ENCODE measurements at places on chromosomes 1 and 21.

GRCh38 chr1:198910816-198911215 lies 272.0 kb downstream of the PTPRC start:
- no peak for DNase-seq

GRCh38 chr21:45336870-45337269 lies 49.2 kb upstream of the POFUT2 start:
- no peak for DNase-seq

GRCh38 chr1:28144203-28145135 lies 32.0 kb downstream of the PTAFR start:
- DNase-seq, result no peak

DNA sequence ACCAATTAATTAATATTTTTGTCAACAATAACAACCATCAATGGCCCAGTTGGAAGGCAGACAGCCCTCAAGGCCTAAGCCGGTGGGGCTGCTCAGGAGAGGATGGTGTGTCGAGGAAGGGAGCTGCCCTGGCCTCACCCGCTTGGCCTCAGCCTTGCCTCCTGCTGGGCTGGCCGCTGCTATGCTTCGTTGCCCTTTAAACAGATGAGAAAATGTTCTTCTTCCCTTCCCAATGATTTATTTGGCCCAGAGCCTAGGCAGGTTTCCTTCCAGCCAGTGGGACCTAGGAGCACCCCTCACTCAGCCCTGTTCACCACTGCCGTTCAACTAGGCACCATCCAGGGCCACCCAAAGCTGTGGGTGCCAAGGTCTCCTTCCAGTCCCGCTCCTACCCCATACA lies 3.1 kb upstream of the ADGRB2 start:
- no peak for DNase-seq

DNA sequence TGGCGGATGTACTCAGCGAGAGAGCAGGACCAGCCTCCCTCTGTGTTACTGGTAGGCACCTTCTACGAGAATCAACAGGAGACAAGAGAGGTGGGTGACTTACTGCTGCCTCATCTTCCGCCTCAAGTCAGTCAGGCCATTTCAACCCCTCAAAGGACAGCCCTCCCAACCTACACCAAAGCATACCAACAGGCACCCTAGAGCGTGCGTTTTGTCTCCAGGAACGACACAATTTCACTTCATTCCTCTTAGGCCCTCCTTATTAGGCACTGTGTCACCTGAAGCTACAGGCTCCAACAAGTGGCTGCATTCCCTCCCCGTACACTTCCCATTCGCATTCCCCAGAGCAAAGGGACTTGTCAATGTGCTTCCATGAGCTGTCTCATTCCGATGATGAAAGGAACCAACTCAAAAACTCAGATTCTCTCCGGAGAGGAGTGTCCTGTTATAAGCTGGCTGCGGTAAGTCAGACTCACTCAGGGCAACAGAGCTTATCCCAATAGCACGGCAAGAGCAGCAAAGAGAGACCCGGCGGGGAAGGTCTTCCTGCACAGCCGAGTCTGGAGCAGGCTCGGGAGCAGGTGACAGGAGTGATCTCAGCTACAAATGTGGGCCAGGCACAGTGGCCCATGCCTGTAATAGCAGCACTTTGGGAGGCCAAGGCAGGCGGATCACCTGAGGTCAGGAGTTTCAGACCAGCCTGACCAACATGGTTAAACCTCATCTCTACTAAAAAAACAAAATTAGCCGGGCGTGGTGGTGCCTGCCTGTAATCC lies 120.6 kb upstream of the IFFO2 start:
- no peak for DNase-seq

DNA sequence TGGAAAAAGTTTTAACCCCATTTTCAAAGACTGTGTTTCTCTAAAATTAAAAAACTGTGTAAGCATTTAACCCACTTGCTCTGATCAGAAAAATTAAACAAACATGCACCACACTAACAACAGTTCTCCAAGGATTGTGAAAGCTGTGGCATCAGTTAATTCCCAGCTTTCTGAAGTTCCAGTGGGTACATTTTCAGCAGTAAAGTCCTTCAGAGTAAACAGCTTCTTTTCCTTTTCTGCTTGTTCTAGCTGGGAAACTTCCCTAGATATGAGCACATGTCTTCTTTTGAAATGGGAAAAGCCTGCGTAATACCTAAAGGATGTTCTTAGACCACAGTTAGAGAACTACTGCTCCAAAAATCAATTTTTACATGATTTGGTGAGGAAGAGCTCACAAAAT lies 11.1 kb downstream of the PRRX1 start:
- DNase-seq, result no peak

DNA sequence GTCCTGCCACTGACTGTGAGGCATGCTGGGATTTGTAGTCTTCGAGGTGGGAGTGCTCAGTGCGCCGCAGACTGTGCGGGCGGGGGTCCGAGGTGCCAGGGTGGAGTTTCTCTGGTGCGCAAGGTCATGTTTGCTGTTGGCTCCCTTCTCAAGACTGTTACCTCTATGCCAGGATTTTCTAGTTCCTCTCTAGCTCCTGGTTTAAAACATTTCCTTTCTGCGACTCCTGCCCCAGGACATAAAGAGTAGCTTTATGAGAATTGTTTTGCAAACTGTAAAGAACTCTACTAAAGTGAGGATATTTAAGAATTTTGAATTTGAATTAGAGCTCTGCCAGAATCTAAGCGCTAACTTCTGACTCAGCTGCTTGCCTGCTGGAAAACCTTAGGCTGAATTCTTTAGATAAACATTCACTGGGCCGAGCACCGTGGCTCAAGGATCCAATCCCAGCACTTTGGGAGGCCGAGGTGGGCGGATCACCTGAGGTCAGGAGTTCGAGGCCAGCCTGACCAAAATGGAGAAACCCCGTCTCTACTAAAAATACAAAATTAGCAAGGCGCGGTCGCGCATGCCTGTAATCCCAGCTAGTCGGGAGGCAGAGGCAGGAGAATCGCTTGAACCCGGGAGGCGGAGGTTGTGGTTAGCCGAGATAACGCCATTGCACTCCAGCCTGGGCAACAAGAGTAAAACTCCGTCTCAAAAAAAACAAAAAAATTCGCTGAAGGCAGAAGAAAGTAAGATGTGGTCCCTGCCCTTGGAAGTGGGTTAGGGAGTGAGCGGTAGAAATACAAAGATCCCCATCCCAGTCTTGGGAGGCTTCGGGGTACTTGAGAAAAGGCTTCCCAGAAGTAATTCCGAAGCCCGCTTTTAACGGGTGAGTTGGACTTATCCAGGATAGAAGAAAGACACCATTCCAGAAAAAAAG lies 992 bp upstream of the USP48 start:
- peak; percentile 71 for DNase-seq

DNA sequence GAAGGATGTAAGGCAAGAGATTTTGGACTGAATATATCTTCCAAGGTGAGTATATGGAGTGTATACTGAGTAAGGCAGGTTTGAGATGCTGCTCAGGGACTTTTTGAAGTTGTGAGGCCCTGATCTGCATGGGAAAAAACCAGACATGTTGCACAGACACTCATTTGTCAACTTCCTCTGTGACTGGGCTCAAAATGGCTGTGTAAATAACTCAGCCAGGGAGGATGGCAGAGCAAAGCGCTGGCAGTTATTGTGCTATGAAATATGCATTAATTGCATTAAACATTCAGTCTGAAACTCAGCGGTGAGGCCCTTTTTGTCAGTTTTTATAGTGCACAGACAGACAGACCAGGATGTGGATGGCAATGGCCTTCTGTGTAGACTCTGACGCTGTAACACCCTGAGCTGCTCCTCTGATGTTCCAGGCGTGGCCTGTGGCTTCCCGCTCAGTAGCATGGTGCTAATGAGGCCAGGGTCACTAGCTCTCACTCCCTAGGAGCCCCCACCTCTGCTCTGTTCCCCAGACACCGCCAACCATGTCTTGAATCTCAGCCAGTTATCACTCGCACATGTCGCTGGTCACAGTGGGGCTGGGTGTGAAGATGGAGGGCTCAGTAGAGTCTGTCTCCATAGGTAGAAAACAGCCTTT lies 307.0 kb upstream of the PROX1 start:
- no peak for DNase-seq

DNA sequence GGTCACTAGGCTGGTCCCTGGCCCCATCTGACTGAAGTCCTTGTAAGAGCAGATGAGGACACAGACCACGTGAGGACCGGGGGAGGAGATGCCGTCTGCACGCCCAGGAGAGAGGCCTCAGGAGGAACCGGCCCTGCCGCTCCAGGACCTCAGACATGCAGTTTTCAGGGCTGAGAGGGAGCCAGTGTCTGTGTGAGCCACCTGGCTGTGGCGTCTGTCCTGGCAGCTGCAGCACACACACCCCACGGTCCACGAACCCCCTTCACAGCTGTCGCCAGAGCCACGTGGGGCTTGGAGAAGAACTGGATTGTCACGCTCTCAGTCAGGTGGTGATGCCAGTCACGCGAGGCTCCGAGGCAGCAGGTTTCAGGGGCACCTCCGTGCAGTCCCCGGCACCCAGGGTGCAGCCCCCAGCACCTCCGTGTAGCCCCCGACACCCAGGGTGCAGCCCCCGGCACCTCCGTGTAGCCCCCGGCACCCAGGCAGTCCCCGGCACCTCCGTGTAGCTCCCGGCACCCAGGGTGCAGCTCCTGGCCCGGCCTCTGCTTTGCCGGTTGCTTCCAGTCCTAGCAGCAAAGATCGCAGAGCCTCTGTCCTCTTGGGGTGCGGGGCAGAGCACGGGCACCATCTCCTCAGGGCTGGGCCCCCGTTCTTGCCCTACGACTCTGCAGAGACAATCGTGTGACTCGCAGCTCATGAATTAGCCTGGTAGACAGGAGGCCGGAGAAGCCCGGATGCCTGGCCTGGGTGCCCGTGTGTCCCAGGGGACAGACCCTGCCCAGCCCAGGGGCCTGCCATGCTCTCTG lies 19.0 kb upstream of the SUMO3 start:
- no peak for DNase-seq

DNA sequence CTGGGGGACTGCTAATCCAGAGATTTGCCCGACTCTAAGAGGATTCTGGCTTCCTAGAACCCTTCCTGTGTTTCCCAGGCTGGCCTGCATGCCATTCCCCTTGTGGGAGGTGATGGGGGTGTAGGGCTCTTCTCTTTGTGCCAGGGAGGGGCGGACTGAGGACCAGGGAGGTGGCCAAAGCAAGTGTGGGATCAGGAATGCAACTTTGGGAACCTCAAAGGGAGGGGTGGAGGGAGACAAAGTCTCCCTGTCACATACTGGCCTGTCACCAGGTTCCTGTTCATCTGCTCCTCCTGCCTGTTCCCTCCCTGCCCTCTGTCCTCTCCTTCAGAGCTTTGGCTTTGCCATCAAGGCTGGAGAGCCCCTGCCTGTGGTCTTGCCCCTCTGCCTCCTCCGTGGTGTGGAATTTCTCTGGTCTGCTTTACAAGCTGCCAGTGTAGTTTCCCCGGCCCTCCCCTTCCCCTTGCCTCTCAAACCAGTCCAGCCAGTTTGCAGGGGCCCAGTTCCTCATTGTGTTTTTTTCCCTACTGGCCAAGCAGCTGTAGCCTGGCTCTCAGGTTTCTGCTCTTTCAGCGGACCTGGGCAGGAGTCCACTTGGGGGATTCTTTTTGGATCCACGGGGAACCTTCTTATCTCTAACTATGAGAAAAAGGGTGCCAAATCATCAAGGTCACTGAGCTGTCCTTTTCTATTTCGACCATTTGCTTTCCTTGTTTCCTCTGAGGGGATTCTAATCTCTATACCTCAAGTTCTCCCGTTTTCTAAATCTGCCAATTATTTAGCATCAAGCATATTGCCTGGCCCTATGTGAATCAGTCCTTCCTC lies 1.8 kb downstream of the CGN start:
- no peak for DNase-seq

DNA sequence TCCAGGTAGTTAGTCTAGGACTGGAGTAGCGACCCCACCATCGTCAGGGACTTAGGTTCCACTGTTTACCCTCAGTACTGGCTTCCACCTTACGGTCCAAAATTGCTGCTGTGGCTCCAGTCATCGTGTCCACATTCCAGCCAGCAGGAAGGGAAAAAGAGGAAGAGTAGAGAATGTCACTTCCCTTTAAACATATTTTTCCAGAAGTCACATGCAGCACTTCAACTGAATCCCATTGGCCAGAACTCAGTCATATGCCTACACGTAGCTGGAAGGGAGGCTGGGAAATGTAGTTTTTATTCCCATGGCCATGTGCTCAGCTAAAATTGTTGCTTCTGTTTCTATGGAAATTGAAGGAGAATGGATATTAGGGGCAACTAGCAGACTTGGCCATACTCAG lies 84.1 kb upstream of the SELENON start:
- DNase-seq, result no peak

- DNase-seq, result no peak
These were observed 20.2 kb upstream of the HTR1D start for GRCh38 chr1:23237508-23237907.

- no peak for DNase-seq
These were observed 46.4 kb upstream of the TSPAN2 start for GRCh38 chr1:115135681-115136080.

- no peak for DNase-seq
These were observed 529.4 kb downstream of the KIF26B start for GRCh38 chr1:245684166-245684565.

- DNase-seq, result no peak
These were observed 10.3 kb upstream of the PTPN7 start for GRCh38 chr1:202170726-202171125.

DNA sequence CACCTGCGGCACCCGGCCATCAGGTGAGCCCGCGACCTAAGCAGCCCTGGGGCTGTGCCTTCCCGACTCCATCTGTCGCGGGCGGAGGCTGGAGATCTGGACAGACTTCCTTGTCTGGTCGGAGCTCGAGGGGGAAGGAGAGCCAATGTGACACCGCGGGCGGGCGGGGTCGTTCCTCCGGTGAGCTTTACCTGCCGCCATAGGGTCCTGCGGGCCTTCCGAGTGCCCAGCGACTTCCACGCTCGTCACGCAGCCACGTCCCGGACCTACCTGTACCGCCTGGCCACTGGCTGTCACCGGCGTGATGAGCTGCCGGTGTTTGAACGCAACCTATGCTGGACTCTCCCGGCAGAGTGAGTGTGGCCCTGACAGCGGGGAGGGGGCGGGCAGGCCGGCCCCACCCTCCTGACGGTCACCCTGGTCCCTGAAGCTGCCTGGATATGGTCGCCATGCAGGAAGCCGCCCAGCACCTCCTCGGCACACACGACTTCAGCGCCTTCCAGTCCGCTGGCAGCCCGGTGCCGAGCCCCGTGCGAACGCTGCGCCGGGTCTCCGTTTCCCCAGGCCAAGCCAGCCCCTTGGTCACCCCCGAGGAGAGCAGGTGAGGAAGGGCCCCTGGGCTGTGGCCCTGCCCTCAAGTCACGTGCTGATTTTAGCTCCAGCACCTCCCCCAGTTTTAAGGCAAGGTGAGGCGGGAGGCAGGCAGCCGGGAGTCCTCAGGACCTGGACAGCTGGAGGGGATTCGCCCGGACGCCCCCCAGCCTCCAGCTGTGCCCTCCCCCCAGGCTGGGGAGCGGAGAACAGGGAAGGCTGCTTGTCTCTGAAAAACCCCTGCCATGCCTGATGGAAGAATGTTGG lies 1.1 kb downstream of the PUSL1 start:
- no peak for DNase-seq

DNA sequence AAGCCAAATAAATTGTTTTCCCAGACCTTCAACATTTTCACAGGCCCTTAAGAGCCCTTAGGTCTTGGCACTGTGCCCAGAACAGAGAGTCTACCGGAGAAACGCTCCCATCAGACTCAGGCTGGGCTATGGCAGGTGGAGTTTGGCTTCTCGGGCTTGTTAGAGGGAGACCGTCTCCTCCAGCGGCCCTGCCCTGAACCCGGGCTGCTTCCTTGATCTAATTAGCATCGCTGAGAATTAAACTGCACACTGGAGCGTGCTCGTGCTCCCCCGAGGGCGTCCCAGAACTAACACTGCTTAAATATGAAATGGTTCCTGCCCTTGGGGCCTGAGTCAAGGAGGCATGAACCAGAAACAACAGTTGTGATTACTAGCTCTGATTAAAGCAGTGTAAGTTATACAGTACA lies 634.4 kb downstream of the MATN1 start:
- no peak for DNase-seq

GRCh38 chr1:220093361-220094015 lies 444 bp upstream of the IARS2 start:
- DNase-seq, result no peak

GRCh38 chr1:174262349-174263241 lies 103.3 kb downstream of the RABGAP1L start:
- DNase-seq, result no peak
